ENCODE measurements at places on chromosomes 3 and 15. TPM values are rescaled to one million over a fixed set of nuclear protein-coding genes. Genes with fewer than 3 reads are reported as not detected.

Gene ZPLD1
- not detected for polyA plus RNA-seq

Gene SPATA12
- not detected for polyA plus RNA-seq

- no peak for DNase-seq
These were observed 47.6 kb downstream of the PHLDB2 start for GRCh38 chr3:111906656-111907055.

DNA sequence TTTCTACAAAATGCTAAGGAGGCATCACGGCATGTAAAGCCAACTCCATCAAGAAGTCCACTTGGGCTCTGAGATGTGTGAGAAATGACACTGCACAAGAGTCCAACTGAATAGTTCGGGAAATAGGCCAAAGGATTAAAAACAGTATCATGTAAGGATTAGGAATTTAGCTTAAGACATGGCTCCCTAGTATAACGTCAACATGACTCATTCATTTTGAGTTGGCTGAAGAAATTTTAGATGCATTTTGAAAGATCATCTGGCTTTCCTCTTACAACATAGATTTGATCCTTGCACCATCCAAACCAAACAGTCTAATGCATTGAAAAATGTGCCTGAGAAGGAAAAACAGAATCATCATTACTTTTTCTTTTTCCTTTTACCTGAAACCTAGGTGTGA is 109.3 kb upstream of the MME start:
- no peak for DNase-seq

DNA sequence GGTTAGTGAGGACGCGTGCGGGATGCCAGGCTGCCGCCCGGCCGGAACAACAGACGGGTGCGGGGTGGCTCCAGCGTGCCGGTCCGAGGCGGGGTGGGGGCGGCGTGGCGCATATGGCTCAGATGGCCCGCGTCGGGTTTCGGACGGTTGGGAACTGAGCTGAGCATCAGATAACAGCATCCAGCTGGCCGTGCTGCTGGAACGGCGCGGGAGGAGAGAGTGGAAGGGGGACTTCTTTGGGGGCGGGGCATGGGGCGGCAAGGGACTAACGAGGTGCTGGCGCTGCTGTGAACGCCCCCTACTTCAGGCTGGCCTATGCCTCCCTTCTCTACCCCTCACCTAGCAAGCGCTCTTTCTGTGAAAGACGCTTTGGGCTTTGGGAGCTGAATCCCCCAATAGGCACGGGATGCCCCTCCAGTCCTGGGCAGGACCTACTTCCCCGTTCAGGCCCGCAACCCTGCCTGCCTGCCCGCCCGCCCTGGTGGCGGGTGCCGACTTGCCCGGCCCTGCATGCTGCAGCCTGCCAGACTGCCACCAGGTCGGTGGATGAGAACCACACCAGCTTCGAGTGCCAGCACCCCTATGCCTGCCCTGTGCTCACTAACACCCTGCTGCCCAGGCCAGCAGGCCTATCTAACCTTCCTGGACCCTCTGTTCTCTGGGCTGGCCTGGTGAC is 542 bp downstream of the INKA1 start:
- peak; percentile 67 for DNase-seq
